ENCODE measurements at places on chromosomes 4 and X. TPM values are rescaled to one million over a fixed set of nuclear protein-coding genes. Genes with fewer than 3 reads are reported as not detected.

GABRG1 gene
- total RNA-seq = not detected

GLUD2 gene
- 1.3 TPM for total RNA-seq

ATP1B4 gene
- total RNA-seq = not detected

PSAPL1 gene
- 14.3 TPM for total RNA-seq

NXF2B gene
- total RNA-seq = not detected

GRCh38 chr4:25723409-25723808 lies 67.8 kb downstream of the SLC34A2 start:
- no peak overlapping the region for H3K4me3 ChIP-seq
- no peaks in the 10 kb centered on the region for H3K4me1 ChIP-seq
- no peak overlapping the region for H3K27ac ChIP-seq
- no peak for DNase-seq
- no peaks in the 10 kb centered on the region for H3K36me3 ChIP-seq

- H3K4me3 ChIP-seq = no peak overlapping the region
- no peak for DNase-seq
- H3K27ac ChIP-seq = no peak overlapping the region
Measured at GRCh38 chr4:1361431-1361830, 14.4 kb downstream of the UVSSA start.

DNA sequence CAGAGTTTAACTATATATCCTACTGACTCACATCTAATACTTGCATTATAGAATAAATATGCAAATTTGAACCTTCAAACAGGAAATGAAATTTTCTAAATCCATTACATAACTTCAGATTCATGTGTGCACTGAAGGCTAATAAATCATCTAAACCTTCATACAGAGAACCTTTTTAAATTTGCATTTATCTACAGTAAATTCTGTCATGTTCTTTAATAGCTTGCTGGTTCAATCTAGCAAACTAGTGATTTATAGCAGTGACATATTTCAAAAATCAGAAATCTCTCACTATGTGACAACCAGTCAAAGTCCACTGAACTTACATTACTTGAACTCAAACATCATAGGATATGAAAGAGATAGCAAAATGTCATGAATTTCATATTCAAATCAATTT lies 65.1 kb downstream of the LRBA start:
- DNase-seq = no peak
- H3K36me3 ChIP-seq = no peaks in the 10 kb centered on the region
- no peaks in the 10 kb centered on the region for H3K27me3 ChIP-seq
- no peak overlapping the region for H3K4me3 ChIP-seq
- peaks cover 8% of the 10 kb centered on the region for H3K4me1 ChIP-seq
- H3K27ac ChIP-seq = no peak overlapping the region

DNA sequence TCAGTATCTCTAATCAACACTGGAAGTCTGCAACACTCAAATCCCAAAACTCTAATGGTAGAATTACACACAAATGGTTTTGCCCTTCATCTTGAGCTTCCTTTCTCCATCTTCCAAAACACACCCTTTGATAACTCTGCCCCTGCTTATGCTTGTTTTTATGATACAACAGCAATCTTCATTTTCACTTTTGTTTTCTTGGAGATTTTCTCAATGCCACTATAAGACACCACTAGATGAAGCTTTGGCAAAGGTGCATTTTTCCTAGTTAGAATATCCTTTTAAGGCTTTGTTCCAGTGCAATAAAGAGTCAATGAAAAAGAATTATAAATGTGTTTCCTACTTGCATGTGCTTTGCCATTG lies 472.4 kb upstream of the NWD2 start:
- H3K4me3 ChIP-seq = no peak overlapping the region
- H3K4me1 ChIP-seq = no peaks in the 10 kb centered on the region
- no peaks in the 10 kb centered on the region for H3K36me3 ChIP-seq

GRCh38 chr4:147899512-147899911 lies 167.6 kb downstream of the ARHGAP10 start:
- no peaks in the 10 kb centered on the region for H3K27me3 ChIP-seq
- H3K4me3 ChIP-seq = no peak overlapping the region
- DNase-seq = no peak
- no peaks in the 10 kb centered on the region for H3K36me3 ChIP-seq
- no peaks in the 10 kb centered on the region for H3K4me1 ChIP-seq
- no peak overlapping the region for H3K27ac ChIP-seq

DNA sequence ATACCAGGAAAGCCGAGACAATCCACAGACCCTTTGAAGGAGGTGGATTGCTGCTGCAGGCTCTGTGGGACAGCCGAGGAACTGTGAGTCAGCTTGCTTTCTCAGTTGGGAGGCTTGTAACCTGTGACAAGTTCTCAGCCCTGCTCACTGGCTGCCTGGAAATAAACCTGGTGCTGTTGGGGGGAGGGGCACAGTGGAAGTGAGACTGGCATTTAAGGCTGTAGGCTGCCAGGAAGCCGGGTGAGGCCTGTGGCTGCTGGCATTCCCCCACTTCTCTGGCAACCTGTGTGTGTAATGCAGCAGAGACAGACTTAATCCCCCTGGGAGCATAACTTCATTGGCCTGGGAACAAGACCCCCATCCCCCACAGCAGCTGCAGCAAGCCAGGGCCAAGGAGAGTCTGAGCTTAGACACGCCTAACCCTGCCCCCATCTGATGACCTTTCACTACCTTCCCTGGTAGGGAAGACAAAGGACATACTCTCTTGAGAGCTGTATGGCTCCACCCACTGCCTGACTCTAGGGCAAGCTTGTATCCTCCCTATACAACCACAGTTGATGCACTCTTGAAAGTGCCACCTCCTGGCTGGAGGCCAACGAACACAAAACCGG lies 64.1 kb downstream of the ALPK1 start:
- H3K36me3 ChIP-seq = no peaks in the 10 kb centered on the region
- peak; percentile 9 for DNase-seq
- no peaks in the 10 kb centered on the region for H3K27me3 ChIP-seq
- H3K4me1 ChIP-seq = no peaks in the 10 kb centered on the region
- no peak overlapping the region for H3K27ac ChIP-seq
- no peak overlapping the region for H3K4me3 ChIP-seq

DNA sequence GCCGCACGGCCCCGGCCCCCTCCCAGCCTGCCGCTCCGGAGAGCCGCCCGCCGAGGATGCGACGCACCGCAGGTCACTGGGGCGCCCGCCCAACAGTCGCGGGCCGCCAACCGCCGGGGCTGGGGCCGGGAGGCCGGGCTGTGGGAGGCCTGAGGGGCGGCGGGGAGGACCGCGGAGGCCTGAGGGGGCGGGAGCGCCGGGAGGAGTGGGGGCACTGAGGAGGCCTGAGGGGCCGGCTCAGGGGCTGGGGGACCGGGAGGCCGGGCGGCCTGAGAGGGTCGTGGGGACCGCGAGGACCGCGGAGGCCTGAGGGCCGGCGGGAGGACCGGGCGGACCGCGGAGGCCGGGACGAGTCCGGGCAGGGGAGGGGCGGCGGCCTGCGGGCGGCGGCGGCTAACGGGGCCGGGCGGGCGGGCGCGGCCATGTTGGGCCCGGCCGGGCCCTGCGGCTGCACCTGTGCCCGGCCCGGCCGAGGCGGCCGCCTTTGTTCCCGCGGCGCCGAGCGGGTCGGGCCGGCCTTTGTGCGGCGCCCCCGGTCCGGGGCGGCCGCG lies 353 bp downstream of the NSD2 start:
- H3K27ac ChIP-seq = no peak overlapping the region
- H3K36me3 ChIP-seq = no peaks in the 10 kb centered on the region
- DNase-seq = peak; percentile 65
- peaks cover 48% of the 10 kb centered on the region for H3K4me1 ChIP-seq
- no peaks in the 10 kb centered on the region for H3K27me3 ChIP-seq

- no peaks in the 10 kb centered on the region for H3K36me3 ChIP-seq
- no peaks in the 10 kb centered on the region for H3K27me3 ChIP-seq
- H3K4me1 ChIP-seq = no peaks in the 10 kb centered on the region
Measured at GRCh38 chrX:148914783-148915182, 414.4 kb downstream of the AFF2 start.

- H3K4me3 ChIP-seq = no peak overlapping the region
- no peaks in the 10 kb centered on the region for H3K36me3 ChIP-seq
- H3K27ac ChIP-seq = no peak overlapping the region
- no peaks in the 10 kb centered on the region for H3K4me1 ChIP-seq
- no peaks in the 10 kb centered on the region for H3K27me3 ChIP-seq
Measured at GRCh38 chrX:71514367-71515037, 18.4 kb upstream of the OGT start.

- H3K4me3 ChIP-seq = no peak overlapping the region
Measured at GRCh38 chr4:16817286-16817685, 81.2 kb downstream of the LDB2 start.

DNA sequence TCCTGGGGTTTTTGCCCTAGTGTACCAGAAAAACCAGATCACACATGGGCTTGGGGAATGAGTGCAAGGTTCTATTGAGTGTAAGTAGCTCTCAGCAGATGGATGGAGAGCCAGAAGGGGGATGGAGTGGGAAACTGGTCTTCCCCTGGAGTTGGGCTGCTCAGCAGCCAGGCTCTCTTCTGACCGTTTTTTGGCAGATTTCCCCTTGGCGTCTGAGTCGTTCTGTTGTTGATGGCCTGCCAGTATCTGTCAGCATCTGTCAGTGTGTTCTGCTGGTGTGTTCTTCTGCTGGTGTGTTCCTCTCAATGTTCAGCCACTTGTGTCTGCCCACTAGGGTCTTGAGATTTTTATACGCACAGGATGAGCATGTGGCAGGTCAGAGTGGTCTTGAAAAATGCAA lies 633.9 kb upstream of the CPEB2 start:
- H3K27me3 ChIP-seq = no peaks in the 10 kb centered on the region
- H3K4me1 ChIP-seq = no peaks in the 10 kb centered on the region
- no peak overlapping the region for H3K27ac ChIP-seq
- DNase-seq = no peak

DNA sequence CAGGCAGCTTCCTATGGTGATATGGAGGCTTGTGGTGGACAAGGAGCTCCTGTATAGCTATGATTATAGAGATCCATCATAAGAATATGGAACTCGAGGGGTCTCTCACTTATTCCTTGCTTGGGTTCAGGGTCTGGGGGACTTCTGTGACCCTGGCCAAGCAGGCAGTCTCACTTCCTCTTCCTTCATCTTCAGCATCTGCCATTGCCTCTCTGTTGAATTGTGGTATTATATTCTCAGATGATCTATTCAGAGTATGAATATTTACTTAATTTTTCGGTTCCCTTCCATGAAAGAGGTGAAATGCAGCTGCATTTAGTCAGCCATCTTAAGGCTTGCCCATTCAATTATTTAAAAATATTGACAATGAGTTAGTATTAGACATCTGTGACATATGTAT lies 292.9 kb downstream of the SPIN4 start:
- no peak overlapping the region for H3K27ac ChIP-seq
- H3K36me3 ChIP-seq = no peaks in the 10 kb centered on the region
- no peaks in the 10 kb centered on the region for H3K4me1 ChIP-seq
- no peaks in the 10 kb centered on the region for H3K27me3 ChIP-seq
- H3K4me3 ChIP-seq = no peak overlapping the region
- no peak for DNase-seq

- no peak overlapping the region for H3K4me3 ChIP-seq
- H3K27ac ChIP-seq = no peak overlapping the region
- H3K4me1 ChIP-seq = peaks cover 12% of the 10 kb centered on the region
- no peaks in the 10 kb centered on the region for H3K36me3 ChIP-seq
- no peaks in the 10 kb centered on the region for H3K27me3 ChIP-seq
- no peak for DNase-seq
Measured at GRCh38 chr4:2073808-2074481, 14.8 kb downstream of the NAT8L start.

GRCh38 chrX:32966821-32967355 lies 244.5 kb downstream of the DMD start:
- H3K4me1 ChIP-seq = no peaks in the 10 kb centered on the region
- DNase-seq = no peak
- H3K27me3 ChIP-seq = no peaks in the 10 kb centered on the region
- H3K27ac ChIP-seq = no peak overlapping the region
- H3K4me3 ChIP-seq = no peak overlapping the region
- H3K36me3 ChIP-seq = no peaks in the 10 kb centered on the region

DNA sequence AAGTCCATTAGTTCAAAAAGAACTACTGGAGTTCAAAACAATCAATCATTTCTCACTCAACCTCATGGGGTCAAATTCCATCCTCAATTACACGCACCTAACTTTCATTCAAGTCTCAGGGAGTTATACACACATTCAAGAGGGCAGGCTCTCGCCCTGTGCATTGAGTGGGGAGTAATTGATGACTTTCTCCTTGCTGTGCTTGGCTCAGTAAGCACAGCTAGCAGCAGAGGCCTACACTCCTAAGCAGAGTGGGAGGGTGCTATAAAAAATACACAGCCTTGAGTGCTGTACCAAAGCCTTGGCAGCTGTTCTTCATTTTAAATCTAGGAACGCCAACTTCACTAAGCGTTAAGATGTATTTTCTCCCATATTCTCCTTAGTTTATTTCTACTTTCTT lies 958.3 kb upstream of the ADGRL3 start:
- no peak overlapping the region for H3K4me3 ChIP-seq
- no peaks in the 10 kb centered on the region for H3K4me1 ChIP-seq
- H3K36me3 ChIP-seq = no peaks in the 10 kb centered on the region
- no peak for DNase-seq

DNA sequence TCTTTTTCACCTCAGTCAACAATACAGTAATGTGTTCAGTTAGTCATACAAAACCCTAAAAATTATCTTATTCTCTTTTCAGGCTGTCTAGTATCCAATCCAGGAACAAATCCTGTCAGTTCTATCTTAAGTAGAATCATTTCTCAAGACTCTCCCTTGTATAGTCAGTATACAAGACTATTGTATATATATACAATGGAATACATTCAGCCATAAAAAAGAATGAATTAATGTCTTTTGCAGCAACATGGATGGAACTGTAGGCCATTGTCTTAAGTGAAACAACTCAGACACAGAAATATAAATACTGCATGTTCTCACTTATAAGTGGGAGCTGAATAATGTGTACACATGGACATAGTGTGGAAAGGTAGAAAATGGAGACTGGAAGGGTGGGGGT lies 501.2 kb upstream of the ATOH1 start:
- DNase-seq = no peak
- H3K27ac ChIP-seq = no peak overlapping the region
- no peaks in the 10 kb centered on the region for H3K36me3 ChIP-seq
- H3K27me3 ChIP-seq = no peaks in the 10 kb centered on the region
- no peaks in the 10 kb centered on the region for H3K4me1 ChIP-seq
- no peak overlapping the region for H3K4me3 ChIP-seq

DNA sequence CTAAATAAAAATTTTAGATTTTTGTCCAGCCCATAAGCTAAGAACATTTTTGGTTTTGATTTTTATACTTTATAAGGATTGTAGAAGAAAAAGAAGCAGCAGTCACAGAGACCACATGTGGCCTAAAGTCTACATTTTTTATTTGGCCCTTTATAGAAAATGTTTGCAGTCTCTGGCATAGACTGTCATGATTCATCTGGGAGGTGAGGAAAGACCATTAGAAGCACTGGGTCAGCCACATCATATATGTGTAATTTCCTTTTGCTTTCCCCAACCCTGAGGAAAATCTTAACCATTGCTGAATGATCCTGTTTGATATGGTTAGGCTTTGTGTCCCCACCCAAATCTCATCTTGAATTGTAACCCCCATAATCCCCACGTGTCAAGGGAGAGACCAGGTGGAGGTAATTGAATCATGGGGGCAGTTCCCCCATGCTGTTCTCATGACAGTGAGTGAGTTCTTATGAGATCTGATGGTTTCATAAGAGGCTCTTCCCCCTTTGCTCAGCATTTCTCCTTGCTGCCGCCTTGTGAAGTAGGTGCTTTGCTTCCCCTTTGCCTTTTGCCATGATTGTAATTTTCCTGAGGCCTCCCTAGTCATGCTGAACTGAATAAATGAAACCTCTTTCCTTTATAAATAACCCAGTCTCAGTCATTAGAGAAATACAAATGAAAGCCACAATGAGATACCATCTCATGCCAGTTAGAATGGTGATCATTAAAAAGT lies 12.1 kb upstream of the COPS4 start:
- no peak overlapping the region for H3K27ac ChIP-seq
- H3K4me3 ChIP-seq = no peak overlapping the region
- no peaks in the 10 kb centered on the region for H3K36me3 ChIP-seq
- no peak for DNase-seq
- no peaks in the 10 kb centered on the region for H3K27me3 ChIP-seq

All from Caco-2 (cell line).